Stimulated activated naive CD8-positive, alpha-beta T cell treated with anti-CD3 and anti-CD28 coated beads, Interleukin-15, Interleukin-2, amounts not matched to agents 100 U/mL and 50 U/mL, for 24 hours (primary cell): ENCODE measurements at places on chromosomes 6 and 20.

GRCh38 chr20:62575976-62576722 is 66.2 kb upstream of the SLCO4A1 start:
- DNase-seq: no peak

GRCh38 chr20:21183722-21184121 is 57.8 kb downstream of the KIZ start:
- DNase-seq: no peak

DNA sequence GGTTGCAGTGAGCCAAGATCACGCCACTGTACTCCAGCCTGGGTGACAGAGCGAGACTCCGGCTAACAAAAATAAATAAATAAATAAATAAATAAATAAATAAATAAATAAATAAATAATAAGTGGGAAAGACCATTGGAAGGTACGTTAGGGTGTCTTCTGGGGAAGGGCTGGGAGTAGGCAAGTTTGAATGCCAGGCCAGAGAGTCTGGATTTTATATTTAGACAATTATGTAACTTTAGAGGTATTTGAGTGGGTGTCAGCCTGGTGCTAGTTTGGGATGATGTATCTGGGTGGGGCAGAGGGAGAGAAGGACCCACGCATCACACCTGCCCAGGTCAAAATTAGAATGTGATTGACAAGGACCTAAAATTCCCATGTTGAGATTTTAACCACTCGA is 108.5 kb upstream of the PRND start:
- no peak for DNase-seq

- no peak for DNase-seq
Observed at GRCh38 chr6:82494367-82494766, 130.8 kb downstream of the TPBG start.

GRCh38 chr20:60246751-60247150 is 288.5 kb downstream of the CDH26 start:
- DNase-seq: no peak

DNA sequence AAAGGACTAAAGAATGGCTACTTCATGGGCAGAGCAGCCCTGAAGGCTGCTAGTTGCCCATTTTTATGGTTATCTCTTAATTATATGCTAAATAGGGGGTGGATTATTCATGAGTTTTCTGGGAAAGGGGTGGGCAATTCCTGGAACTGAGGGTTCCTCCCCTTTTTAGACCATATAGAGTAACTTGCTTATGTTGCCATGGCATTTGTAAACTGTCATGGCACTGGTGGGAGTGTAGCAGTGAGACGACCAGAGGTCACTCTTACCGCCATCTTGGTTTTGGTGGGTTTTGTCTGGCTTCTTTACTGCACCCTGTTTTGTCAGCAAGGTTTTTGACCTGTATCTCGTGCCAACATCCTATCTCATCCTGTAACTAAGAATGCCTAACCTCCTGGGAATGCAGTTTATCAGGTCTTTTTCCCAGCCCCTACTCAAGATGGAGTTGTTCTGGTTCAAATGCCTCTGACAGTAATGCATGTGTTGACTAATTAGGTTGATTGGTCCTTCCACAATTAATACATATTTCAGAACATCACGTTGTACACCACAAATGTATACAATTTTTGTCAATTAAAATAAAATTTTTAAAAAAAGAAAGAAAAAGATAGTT is 139.5 kb downstream of the PDE7B start:
- DNase-seq: no peak

DNA sequence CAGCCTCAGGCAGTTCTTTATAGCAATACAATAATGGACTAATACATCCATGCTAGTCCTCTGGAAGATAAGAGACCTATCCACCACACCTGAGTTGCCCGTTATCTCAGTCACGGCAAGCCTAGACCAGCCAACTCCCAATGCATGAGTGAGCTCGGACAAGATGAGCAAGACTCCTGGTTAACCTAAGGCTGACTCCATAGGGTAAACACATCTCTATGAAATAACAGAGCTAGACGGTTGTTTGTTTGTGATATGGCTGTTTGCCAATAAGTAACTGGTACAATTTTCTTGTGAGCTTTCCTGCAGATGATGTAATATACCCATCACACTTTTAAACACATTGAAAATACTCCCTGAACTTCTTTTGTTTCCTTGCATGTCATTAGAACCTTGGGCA is 70.6 kb upstream of the PHACTR1 start:
- DNase-seq: no peak

GRCh38 chr20:57907131-57908000 is 197.6 kb upstream of the PMEPA1 start:
- no peak for DNase-seq

DNA sequence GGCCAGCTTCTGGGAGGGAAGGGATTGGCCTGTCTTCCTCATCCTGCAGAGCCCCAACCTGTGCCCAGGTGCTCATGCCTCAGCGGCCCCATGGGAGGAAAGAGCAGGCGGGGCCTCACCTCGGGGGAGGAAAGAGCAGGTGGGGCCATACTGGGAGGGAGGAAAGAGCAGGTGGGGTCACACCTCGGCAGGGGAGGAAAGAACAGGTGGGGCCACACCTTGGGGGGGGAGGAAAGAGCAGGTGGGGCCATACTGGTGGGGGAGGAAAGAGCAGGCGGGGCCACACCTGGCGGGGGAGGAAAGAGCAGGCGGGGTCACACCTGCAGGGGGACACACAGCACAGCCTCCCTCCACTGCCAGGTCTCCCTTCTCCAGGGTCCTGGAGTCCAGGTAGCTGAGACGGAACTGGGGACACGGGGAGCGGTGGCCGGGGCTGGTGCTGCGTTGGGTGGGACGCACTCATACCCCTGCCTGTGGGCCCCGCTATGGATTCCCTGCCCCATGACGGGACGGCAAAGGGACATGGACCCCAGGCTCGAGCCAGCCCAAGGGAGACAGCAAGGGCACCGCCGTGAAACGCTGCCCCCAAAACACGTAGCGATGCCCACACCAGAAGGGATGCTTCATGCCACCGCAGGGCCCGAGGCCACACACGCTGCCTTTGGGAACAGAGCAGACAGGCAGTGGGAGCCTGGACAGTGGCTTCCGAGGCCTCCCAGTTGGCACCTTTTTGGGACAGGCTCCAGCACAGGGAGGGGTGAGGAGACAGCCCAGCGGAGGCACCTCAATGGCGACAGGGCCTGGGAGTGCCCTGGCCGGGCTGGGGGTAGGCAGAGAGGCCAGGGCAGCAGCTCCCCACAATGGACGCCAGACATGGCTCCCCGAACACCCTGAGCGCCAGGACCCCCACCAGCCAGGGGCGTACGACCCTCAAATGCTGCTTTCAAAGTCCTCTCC is 43.3 kb upstream of the CHRNA4 start:
- no peak for DNase-seq

GRCh38 chr6:102736941-102737368 is 1343.4 kb downstream of the GRIK2 start:
- DNase-seq: no peak

DNA sequence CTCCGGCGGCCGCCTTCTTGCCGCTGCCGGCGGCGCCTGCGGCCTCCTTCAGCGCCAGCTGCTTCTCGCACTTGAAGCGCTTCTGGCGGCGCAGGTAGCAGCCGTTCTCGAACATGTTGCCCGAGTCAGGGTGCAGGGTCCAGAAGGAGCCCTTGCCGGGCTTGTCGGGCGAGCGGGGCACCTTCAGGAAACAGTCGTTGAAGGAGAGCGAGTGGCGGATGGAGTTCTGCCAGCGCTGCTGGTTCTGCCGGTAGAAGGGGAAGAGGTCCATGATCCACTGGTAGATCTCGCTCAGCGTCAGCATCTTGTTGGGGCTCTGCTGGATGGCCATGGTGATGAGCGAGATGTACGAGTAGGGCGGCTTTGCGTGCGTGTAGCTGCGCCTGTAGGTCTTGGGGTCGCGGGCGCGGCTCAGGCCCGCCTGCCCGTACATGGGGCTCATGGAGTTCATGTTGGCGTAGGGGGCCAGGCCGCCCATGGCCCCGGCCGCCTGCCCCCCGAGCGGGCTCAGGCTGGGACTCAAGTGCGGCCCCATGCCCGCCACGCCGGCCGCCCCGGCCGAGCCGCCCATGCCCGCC is 1.9 kb downstream of the FOXA2 start:
- DNase-seq: no peak

DNA sequence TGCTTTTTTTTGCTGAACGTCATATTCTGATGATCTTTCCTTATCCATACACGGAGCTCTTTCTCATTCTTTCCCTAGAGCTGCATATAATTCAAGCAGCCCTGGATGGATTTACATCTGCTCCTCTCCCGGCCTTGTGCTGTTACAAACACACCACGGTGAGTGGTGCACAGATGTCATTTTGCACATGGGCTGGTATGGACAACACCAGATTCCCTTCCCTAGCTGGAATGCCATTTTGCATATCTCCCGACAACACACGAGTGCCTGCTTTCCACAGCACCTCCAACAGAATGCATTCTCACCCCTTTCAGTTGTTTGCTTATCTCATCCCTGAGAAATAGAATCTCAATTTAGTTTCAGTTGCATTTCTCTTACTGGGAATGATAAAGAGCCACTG is 69.5 kb upstream of the AFDN start:
- DNase-seq: no peak

DNA sequence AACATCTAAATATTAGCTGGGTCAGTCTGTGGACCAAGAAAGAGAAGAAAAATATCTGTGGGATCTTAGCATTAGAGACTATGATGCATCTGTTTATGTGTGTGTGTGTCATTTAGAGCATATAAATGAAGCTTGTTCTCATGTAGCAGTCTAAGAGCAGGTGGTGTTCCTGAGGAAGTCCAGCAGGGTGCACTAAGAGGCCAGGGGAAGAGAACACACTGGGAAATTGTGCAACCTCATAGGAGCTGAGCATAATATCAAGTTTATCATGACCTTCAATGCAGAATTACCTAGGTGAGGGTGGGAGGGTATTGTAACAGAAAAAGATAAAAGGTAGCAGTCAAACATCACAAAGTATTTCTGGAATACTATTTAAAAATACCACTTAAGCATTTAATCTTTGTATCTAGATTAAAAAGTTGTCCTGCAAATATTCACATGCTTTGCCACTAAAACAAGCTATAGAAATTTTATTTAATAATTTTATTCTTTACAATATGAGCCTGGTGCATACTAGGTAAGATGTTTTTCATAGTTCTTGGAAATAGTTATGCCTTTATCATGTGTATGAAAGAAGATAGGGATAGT is 80.5 kb downstream of the SMPDL3A start:
- no peak for DNase-seq

GRCh38 chr6:11062715-11063114 is 18.6 kb upstream of the ELOVL2 start:
- DNase-seq: no peak

DNA sequence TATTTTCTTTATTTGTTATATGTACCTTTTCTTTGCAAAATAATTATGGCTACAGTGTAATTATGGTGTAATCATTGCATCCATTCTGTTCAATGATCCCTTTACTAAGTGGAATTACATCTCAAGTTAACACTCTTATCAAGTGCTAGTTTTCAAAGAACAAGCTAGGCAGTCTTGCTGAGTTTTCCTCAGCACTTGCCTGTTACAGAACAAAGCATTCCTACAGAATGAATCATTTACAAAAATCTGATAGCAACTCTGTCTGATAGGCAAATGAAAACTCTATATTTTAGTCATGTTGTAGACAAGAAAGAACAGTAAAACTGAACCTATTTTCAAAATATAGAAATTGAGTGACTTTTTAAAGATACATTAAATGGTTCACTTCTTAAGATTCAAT is 109.8 kb upstream of the POU3F2 start:
- DNase-seq: no peak

- DNase-seq: no peak
Observed at GRCh38 chr6:107616775-107617174, 126.9 kb downstream of the SOBP start.

GRCh38 chr6:118473266-118473665 is 74.8 kb upstream of the PLN start:
- DNase-seq: no peak

GRCh38 chr6:115524821-115525220 is 535.9 kb downstream of the FRK start:
- DNase-seq: no peak

DNA sequence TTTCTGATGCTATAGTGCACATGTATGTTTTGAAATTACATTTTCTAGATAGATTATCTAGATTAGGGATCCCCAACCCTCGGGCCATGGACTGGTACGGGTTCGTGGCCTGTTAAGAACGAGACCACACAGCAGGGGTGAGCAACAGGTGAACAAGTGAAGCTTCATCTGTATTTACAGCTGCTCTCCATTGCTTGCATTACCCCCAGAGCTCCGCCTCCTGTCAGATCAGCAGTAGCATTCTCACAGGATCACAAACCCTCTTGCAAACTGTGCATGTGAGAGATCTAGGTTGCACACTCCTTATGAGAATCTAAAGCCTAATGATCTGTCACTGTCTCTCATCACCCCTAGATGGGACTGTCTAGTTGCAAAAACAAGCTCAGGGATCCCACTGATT is 10.4 kb downstream of the CEP57L1 start:
- DNase-seq: no peak

DNA sequence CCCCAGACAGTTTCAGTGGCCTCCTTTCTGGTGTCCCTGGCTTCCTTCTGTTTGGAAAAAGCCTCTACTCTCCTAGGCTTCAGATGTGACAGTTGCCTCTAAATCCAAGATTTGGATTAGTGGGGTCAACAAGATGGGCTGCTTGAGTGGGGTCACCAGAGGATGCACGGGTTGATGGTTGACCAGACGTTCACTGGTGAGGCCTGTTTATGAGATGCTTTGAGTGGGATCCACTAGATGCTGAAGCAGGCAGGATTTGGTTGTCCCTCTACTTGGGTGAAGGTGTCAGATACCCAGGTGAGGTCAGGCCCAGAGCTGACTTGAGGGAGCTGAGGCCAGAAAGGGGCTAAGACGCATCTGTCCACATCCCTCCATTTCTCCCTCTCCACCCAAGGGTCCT is 8.1 kb upstream of the DLGAP4 start:
- DNase-seq: no peak

- no peak for DNase-seq
Observed at GRCh38 chr20:35106827-35107380, 14.3 kb upstream of the TRPC4AP start.

DNA sequence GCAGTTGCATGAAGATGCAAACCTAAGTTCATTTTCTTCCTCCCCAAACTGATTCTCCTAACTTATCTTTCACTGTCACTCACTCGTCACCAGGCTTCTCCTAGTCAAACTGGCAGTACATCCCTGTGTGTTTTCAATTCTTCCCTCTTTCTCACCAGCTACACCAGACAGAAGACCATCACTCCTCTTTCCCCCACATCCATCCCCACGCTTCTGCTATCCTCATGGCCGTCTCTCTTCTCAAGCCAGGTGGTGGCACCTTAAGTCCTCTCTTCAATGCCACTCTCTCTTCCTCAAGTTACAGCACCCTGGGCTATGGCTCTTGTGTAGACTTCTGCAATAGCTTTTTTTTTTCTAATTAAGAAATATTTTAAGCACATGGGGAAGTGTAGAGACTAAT is 14.4 kb upstream of the TREM2 start:
- no peak for DNase-seq
